HFFc6 (cell line): ENCODE measurements at places on chromosomes 13 and 19. TPM values are rescaled to one million over a fixed set of nuclear protein-coding genes. Genes with fewer than 3 reads are reported as not detected.

MISP gene
- not detected in 3 replicates for total RNA-seq

C5AR1 gene
- 0.25 to 1.4 TPM (median 0.55 TPM) in 3 replicates for total RNA-seq

KIR2DL4 gene
- total RNA-seq = not detected in 3 replicates

CALR3 gene
- not detected in 3 replicates for total RNA-seq

- no peak for DNase-seq
- peaks cover 12% of the 10 kb centered on the region for H3K4me1 ChIP-seq
- H3K27ac ChIP-seq = no peak overlapping the region
- H3K27me3 ChIP-seq = peaks cover 8% of the 10 kb centered on the region
These were observed 1.5 kb downstream of the TMEM238 start for GRCh38 chr19:55382522-55383054.

GRCh38 chr13:30872685-30873461, 33.2 kb upstream of the MEDAG start:
- H3K27me3 ChIP-seq = no peaks in the 10 kb centered on the region; the same call in 1 of the 2 replicates
- peak; percentile 79 for DNase-seq
- H3K36me3 ChIP-seq = peaks cover 5% of the 10 kb centered on the region
- peak overlapping the region; percentile 95 for H3K27ac ChIP-seq
- peaks cover 81% of the 10 kb centered on the region for H3K4me1 ChIP-seq

GRCh38 chr19:28377077-28377476, 835.9 kb downstream of the UQCRFS1 start:
- no peaks in the 10 kb centered on the region; the same call in 1 of the 2 replicates for H3K27me3 ChIP-seq
- no peak overlapping the region for H3K27ac ChIP-seq
- H3K4me3 ChIP-seq = no peak overlapping the region
- H3K36me3 ChIP-seq = no peaks in the 10 kb centered on the region
- no peak for DNase-seq

- no peak for DNase-seq
- H3K36me3 ChIP-seq = no peaks in the 10 kb centered on the region; the same call in 1 of the 2 replicates
- no peak overlapping the region for H3K27ac ChIP-seq
- no peaks in the 10 kb centered on the region for H3K4me1 ChIP-seq
These were observed 154.2 kb upstream of the MYO16 start for GRCh38 chr13:108475181-108475580.

DNA sequence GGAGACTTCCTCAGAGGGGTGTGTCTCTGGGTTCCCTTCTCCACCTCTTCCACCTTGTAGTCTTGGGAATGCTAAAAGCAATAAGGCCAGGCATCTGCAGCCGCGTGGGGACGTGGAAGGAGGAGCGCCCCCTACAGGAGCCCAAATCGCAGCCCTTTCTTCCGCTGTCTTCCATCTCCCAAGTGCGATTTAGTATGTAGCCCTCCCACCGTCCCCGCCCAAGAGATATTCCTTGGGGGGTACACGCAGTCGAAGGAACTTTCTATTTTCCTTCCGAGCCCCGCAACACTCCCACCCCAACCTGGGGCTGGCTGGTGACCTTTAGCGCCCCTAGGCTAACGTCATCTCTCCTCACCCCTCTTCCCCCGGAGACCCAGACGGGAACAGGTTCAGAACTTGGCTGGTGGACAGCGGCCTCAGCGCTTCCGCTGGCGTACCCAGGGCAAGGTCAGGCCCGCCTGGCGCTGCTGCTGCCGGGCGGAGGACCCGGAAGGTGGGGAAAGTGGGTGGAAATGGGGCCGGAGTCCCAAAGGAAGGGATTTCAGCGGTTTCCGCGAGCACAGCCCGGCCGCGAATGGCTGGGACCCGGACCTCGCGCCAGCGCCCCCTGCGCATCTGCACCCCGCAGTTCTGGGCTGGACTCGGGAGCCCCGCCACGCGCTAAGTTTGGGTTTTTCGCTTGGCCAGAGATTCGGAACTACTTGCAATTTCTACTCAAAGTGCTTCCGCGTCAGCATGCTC, 2.1 kb upstream of the PCDH8 start:
- peak overlapping the region; percentile 71 for H3K4me3 ChIP-seq
- no peak for DNase-seq
- peaks cover 15% of the 10 kb centered on the region for H3K27me3 ChIP-seq
- no peaks in the 10 kb centered on the region for H3K4me1 ChIP-seq
- H3K36me3 ChIP-seq = peaks cover 4% of the 10 kb centered on the region; the same call in 1 of the 2 replicates

- H3K27me3 ChIP-seq = no peaks in the 10 kb centered on the region
- DNase-seq = no peak
- H3K4me3 ChIP-seq = no peak overlapping the region
- H3K4me1 ChIP-seq = no peaks in the 10 kb centered on the region
These were observed 364.0 kb downstream of the LMO7 start for GRCh38 chr13:76000131-76000530.

GRCh38 chr13:44934724-44935123, 54.5 kb downstream of the NUFIP1 start:
- H3K36me3 ChIP-seq = 0 out of 2 replicates have a peak, but pooled peaks cover 5% of the 10 kb centered on the region
- H3K27me3 ChIP-seq = no peaks in the 10 kb centered on the region
- peak; percentile 28 for DNase-seq
- H3K4me3 ChIP-seq = peak overlapping the region; percentile 17; the same call in 1 of the 2 replicates
- H3K27ac ChIP-seq = peak overlapping the region; percentile 95

- no peaks in the 10 kb centered on the region for H3K4me1 ChIP-seq
- H3K4me3 ChIP-seq = no peak overlapping the region
- H3K27me3 ChIP-seq = peaks cover 6% of the 10 kb centered on the region
- no peak overlapping the region for H3K27ac ChIP-seq
- DNase-seq = no peak
These were observed 7.4 kb upstream of the ZDHHC20 start for GRCh38 chr13:21466527-21466926.

DNA sequence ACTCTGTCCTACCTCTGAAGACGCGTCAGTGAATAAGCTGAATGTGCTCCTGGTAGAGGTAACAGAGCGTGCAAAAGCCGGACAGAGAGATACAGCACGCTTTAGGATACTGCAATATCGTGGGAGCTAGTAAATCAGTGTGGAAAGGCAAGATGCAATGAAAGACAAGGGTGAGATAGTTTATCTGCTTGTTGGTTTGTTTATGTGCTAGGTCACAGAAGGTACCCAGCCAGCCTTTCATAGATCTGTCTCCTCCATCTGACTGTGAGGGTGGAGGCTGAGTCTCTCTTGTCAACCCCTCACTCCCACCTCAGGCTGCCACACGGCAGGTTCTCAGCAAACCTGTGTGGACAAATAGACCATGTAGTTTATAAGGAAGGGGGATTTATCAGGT, 904 bp upstream of the GIPC1 start:
- H3K4me1 ChIP-seq = peaks cover 35% of the 10 kb centered on the region
- peak overlapping the region; percentile 78 for H3K27ac ChIP-seq
- H3K4me3 ChIP-seq = peak overlapping the region; percentile 80
- H3K36me3 ChIP-seq = peaks cover 15% of the 10 kb centered on the region
- no peak for DNase-seq

GRCh38 chr13:112704308-112705145, 14.7 kb downstream of the ATP11A start:
- DNase-seq = no peak
- no peak overlapping the region for H3K27ac ChIP-seq
- H3K27me3 ChIP-seq = no peaks in the 10 kb centered on the region; the same call in 1 of the 2 replicates
- no peaks in the 10 kb centered on the region; the same call in 1 of the 2 replicates for H3K36me3 ChIP-seq
- H3K4me3 ChIP-seq = no peak overlapping the region

GRCh38 chr19:35641515-35642151, at the start of gene ETV2:
Gene ETV2 (plus strand): TSS chr19:35641745. CDS start chr19:35642461, 716 bp downstream.
- peaks cover 26% of the 10 kb centered on the region for H3K4me1 ChIP-seq
- DNase-seq = no peak
- peak within 1 kb of the TSS; percentile 79 for H3K4me3 ChIP-seq
- 0 out of 2 replicates have a peak within 1 kb of the TSS, but pooled peaks have one; percentile 26 for H3K27ac ChIP-seq

DNA sequence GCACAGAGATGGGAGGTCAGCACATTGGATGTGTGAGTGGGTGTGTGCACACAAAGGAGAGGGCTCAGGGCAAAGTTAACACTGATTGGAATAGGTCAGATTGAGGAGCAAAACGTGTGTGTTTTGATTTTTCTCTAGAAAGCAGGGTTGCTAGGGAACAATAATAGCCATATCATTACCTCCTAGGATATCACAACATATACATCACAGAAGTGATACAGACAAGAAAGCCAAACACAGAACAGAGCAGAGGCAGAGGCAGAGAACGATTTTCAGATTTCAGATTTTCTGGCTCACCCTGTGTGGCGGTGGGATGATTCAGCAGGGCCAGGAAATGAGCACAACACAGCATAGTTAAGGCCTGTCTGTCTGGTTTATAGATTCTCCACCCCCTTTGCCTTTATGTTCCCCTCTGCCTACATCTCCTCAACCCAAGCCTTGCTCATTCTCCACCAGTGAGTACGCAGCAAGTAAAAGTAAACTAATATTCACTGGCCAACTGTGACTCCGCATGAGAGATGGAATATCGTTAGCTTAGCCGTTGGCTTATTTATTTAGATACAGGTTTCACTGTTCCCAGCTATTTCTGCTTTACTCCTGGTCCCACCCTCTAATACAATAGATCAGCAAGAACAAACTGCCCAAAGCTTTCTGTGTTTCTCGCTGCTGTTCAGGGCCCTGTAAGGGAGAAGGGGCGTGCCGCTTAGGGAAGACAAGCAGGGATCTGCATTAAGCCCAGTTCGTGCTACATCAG, 182.7 kb upstream of the TSC22D1 start:
- peaks cover 43% of the 10 kb centered on the region for H3K4me1 ChIP-seq
- peak overlapping the region; percentile 69 for H3K4me3 ChIP-seq
- peak overlapping the region; percentile 96 for H3K27ac ChIP-seq
- H3K36me3 ChIP-seq = no peaks in the 10 kb centered on the region
- peak; percentile 86 for DNase-seq

GRCh38 chr19:13277104-13277809, 127.0 kb downstream of the IER2 start:
- H3K36me3 ChIP-seq = no peaks in the 10 kb centered on the region
- no peak overlapping the region for H3K27ac ChIP-seq

DNA sequence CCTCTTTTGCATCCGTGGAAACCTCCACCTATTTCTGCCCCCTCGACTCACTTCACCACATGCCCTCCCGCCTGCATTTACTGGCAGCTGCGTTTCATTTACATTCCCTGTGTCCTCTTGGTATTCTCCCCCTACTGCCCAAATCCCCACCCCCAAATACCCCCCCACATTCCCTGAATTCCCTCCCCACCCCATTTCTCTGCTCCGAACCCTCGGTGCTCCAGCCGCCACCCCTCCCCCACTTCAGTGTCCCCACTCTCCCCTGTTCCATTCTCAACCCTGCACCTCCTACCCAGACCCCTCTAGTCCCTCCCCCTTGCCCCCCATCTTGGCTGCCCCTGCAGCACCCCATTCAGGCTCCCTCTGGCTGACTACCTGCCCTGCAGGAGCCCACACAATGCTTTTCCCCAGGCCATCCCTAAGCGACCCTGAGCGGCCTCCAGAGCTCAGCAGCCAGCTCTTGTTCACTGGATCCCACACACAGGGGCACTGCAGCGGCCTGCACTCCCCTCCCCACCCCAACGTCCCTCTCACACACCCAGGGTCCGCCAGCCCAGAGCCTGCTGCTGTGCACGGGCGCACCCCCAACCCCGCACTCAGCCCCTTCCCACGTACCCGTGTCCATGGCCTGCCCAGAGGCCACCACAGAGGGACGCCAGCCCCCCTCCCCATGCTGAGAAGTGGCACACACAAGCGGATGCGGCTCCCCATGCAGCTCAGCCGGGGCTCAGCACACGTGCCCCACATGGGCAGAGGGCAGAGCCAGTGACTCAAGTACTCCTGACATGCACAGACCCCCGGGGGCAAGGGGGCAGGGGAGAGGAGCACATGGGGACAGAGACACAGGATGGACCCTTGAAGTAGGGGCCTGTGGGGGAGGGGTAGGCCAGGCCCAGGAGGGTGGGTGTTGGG, 26.3 kb downstream of the SHANK1 start:
- no peak for DNase-seq
- no peaks in the 10 kb centered on the region for H3K4me1 ChIP-seq
- H3K27ac ChIP-seq = no peak overlapping the region
- H3K27me3 ChIP-seq = peaks cover 19% of the 10 kb centered on the region
- no peak overlapping the region for H3K4me3 ChIP-seq

- DNase-seq = no peak
- no peak overlapping the region for H3K4me3 ChIP-seq
- no peaks in the 10 kb centered on the region; the same call in 1 of the 2 replicates for H3K27me3 ChIP-seq
- H3K27ac ChIP-seq = no peak overlapping the region
These were observed 112.3 kb downstream of the GPC6 start for GRCh38 chr13:93338906-93339305.

GRCh38 chr13:31929031-31929770, 102.4 kb upstream of the FRY start:
- H3K4me3 ChIP-seq = no peak overlapping the region
- H3K4me1 ChIP-seq = no peaks in the 10 kb centered on the region
- H3K27ac ChIP-seq = no peak overlapping the region
- no peak for DNase-seq
- H3K36me3 ChIP-seq = no peaks in the 10 kb centered on the region

DNA sequence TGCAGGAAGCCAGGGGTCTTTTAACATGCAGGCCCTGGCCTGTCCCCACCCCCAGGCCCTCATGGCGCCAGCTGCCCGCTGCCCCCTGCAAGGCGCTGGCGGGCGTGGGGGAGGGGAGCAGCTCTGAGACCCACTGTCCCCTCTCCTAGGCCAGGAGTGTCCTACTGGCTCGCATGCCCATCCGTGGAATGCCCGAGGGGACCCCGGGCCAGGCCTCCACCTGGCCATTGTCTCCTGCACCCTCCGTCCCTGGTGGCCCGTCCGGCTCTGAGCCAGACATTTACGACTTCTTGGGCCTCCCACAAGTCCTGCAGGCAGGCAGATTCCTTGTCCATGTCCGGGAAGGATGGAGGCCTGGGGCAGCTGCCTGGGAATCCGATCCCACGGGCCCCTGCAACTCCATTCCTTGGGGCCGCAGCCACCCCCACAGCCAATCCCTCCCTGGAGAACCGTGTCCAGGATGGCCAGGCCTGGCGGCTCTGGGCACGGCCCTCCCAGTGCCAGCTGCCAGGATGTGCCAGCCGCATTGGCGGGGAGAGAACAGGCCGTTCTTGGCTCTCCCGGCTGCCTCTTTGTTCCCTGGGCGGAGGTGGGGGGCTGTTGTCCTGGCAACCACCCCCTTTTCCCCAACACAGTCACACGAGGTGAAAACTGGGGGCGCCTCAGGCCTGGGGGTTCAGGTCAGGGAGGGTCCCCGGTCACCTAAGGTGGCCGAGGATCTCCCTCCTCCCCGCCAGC, 10.5 kb upstream of the PLIN3 start:
- H3K27ac ChIP-seq = no peak overlapping the region
- H3K27me3 ChIP-seq = peaks cover 3% of the 10 kb centered on the region
- H3K4me3 ChIP-seq = no peak overlapping the region
- H3K36me3 ChIP-seq = no peaks in the 10 kb centered on the region
- peaks cover under 1% of the 10 kb centered on the region for H3K4me1 ChIP-seq
